Upper lobe of left lung (tissue), 6 donors: ENCODE measurements at places on chromosomes 1 and 21. TPM values are rescaled to one million over a fixed set of nuclear protein-coding genes. Genes with fewer than 3 reads are reported as not detected.

- no peak for DNase-seq
These were observed 47.6 kb upstream of the GJA5 start for GRCh38 chr1:147808025-147808424.

DNA sequence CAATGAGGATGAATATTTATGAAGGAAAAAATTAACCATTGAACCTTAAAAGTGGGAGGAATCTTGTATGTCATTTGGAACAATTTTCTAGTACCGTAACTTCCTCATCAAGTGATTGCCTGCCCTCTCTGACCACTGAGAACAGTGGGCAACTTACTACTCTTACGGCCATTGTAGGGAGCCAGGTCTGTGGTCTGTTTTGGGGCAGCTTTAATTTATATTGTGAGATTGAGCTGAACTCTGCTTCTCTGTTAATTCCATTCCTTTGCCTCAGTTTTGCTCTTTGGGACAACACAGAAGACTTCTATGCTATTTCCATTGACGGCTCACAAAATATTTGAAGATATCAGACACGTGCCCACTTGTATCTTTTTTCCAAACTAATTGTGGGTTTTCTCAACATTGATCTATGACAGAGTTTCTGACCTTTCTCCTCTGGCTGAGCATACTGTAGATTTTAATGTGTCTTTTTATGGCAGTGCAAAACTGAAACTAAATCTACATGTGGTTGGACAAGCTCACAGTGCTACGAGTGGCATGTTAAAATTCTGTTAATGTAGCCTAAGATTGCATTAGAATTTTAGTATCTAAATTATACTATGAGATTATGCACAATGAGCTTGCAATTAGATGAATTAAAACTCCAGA is 27.8 kb upstream of the ZNF281 start:
- DNase-seq, result no peak

- DNase-seq, result no peak
These were observed 65.5 kb downstream of the PRKAA2 start for GRCh38 chr1:56710646-56711045.

DNA sequence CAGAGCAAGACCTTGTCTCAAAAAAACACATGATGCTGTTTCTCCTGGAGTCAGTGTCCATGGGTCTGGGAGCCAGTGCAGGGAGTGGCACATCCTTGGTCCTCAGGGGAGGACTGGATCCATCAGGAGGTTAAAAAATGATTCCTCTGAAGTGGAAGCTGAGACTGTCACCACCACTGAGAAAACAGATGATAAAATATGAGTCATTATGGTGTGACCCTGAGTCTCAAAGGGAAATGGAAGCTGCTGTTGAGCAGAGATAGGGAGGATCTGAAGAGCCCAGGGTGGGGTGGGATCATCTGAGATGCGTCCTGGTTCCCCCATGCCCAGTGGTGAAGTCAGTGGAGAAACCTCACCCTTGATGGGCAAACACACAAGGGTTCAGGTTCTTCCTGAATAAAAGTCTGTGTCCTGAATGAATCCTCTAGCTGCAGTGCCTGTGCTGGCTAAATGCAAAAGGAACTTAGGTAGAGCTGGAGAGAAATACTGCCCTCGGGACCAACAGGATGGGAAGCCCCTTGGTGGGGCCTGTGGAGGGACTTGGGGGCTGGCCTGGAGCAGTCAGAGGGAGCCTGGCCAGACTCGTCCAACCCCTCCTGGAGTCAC is 61.6 kb upstream of the TENT5B start:
- DNase-seq, result no peak

The RYR2 gene
- total RNA-seq, result 4.3 TPM
